ENCODE measurements at places on chromosomes 2 and 18. TPM values are rescaled to one million over a fixed set of nuclear protein-coding genes. Genes with fewer than 3 reads are reported as not detected.

DCDC2C gene
- not detected for total RNA-seq

OR6B2 gene
- not detected for total RNA-seq

SERPINB5 gene
- total RNA-seq = not detected

NAT8 gene
- not detected for total RNA-seq

CYP1B1 gene
- 67.0 TPM for total RNA-seq

DNA sequence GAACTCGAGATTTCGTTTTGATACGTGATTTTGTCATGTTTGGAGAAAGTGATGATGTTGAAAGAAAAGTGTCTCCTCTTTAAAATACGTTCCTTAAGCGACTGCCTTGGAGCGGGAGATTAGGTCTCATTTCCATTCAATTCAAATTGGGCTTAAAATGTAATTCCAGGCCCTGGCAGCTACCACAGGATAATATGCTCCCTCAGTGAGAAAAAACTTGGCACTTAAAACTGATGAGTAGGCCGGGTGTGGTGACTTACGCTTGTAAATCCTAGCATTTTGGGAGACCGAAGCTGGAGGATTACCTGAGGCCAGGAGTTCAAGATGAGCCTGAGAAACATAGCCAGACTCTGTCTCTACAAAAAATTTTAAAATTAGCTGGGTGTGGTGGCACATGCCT is 146.3 kb upstream of the L3MBTL4 start:
- DNase-seq = no peak

DNA sequence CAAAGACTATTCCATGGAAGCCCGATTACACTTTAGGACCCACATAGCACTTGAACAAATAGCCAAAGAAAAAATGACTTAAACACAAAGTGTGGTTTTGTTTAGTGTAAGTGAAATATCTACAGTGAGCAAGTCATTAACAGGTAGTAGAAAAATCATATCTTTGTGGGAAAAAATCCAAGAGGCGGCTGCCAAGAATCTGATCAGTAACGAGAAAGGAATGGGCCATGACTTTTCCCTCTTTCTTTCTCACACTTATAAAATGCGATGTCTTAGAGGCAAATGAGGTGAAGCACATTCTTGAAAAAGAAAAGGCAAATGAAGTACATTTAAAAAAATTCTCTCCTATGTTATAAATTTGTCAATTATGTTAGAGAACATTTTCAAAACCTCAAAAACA is 12.9 kb upstream of the GEMIN6 start:
- no peak for DNase-seq

- DNase-seq = no peak
Observed at GRCh38 chr2:47346638-47347037, 56.3 kb upstream of the MSH2 start.

GRCh38 chr2:165818920-165819319 is 24.9 kb upstream of the GALNT3 start:
- no peak for DNase-seq

DNA sequence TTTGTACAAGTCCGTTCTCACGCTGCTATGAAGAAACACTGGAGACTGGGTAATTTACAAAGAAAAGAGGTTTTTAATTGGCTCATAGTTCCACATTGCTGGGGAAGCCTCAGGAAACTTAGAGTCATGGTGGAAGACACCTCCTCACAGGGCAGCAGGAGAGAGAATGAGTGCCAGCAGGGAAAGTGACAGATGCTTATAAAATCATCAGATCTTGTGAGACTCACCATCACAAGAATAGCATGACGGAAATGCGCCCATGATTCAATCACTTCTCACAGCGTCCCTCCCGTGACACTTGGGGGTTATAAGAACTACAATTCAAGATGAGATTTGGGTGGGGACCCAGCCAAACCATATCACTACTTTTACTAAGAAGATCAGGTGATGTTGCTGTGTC is 285.8 kb downstream of the TMX3 start:
- no peak for DNase-seq

GRCh38 chr2:98455494-98455976 is 10.9 kb downstream of the INPP4A start:
- no peak for DNase-seq

- DNase-seq = no peak
Observed at GRCh38 chr18:4445902-4446301, 9.2 kb downstream of the DLGAP1 start.

DNA sequence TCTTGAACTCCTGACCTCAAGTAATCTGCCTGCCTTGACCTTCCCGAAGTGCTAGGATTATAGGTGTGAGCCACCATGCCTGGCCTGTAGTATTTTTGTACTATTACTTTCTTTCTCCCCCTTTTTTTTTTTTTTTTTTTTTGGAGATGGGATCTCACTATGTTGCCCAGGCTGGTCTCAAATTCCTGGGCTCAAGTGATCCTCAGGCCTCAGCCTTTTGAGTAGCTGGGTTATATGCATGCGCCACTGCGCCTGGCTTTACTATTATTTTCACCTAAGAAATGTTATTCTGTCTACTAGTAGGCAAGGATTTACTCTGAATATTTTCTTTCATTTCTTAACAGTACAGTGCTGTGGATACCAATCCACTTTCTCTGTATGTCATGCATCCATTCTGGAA is 17.4 kb upstream of the ADGRF3 start:
- no peak for DNase-seq
